DMS 273 treated with DMSO at 0.1 percent for 48 hours (cell line): ENCODE measurements at places on chromosomes 6 and 20.

DNA sequence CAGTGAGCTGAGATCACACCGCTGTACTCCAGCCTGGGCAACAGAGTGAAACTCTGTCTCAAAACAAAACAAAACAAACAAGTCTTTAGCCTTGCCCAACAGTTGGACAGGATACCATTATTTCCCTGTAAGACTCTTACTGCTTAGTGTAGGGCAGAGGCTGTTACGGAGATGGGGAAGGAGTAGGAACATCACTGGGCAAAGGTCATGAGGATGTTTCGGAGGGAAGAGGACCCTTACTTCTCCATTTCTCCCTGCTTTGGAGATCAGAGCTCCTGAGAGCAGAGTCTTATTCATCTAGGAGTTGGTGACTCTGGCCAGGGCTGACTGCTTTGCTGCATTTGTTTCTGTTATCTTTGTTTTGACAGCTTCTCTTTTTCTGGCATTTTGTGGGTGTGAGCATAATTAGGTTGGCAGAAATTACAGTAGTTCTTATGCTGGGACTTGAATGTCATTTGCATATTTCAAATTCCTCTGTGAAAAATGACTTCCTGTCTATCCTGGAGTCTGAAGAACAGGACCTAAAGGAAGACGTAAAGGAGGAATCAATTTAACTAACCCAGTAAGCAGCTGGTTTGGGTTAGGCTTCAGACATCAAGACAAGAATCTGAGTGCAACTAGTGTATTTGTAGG lies 89.0 kb downstream of the CDS2 start:
- DNase-seq = no peak

- no peak for DNase-seq
Measured at GRCh38 chr6:106788761-106789160, 159.4 kb downstream of the QRSL1 start.

DNA sequence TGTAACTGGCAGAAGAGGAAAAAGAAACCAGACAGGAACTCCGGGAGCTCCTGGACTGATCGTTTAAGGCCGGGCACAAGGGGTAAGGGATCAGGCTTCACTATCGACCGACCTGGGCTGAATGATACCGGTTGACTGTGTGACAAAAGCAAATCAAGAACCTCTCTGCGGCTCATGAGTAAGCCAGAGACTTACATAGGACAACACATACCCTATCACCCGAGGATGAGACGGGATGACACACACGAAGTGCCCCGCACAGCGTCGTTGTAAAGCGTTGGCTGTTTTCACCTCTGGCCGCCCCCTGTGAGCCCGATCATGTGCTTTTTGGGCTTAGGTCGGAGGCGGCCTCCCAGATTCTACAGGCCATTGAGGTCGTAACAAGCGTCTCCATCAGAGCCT lies 695 bp upstream of the TGIF2 start:
- DNase-seq = no peak

- no peak for DNase-seq
Measured at GRCh38 chr20:25148181-25148981, 47.1 kb upstream of the ENTPD6 start.

GRCh38 chr20:41135187-41135887 lies 2.0 kb upstream of the PLCG1 start:
- DNase-seq = no peak

GRCh38 chr20:2455771-2456497 lies 14.7 kb downstream of the SNRPB start:
- no peak for DNase-seq

- no peak for DNase-seq
Measured at GRCh38 chr6:36116943-36117342, 13.4 kb upstream of the MAPK13 start.

DNA sequence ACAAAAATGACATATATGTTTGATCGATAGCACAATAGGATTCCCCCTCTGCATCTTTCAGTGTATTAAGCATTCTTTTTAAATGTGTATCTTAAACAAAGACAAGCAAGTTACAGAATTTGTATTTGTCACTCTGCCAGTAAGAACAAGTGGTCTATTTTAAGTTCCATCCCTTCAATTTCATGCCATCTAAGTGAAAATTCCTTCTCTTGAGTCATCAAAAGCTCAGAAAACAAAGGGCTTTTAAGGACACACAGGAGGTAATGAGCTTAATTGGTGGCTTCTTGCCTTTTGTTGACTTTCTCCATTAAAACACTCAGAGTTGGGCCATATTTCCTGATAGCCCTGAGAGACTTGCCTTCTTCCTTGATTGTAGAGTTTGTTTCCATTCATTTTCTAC lies 547.8 kb downstream of the TENT5A start:
- no peak for DNase-seq

DNA sequence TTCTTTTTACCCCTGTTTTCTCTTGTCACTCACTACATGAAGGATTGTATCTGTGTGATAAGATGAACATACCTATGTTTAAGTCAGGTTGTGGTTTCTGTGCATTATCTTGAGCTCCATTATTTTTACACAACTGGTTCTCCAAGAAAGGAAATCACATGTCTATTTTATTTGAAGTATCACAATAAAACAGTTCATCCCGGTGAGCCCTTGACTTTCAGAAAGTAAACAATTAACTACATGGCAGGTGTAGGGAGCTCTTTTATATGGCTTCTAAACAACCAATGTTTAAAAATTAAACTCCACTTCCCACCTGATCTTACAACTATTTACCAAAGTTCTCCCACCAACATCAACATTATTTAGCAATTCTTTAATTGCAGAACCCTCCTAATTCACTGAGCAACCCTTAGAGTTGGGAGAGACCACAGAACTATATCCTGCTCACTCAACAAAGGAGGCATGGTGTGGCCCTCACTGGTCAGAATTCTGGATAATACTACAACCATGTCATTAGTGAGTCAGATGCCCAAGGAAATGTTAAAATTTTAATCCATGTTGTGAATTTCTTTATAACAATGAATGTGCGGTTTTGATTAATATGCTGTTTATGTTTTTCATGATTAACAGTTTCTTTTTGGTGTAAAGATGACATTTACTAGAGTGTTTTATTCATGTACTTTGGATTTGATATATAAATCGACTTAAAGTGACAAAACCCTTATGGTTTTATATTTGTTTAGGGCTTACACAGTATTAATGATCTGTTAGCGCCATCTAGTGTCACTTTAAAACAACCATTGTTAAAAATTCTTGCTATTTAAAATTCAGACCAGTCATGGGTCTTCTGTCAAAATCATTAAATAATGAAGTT lies 50.0 kb upstream of the SCGN start:
- peak; percentile 9 for DNase-seq

GRCh38 chr6:128276311-128276710 lies 244.1 kb downstream of the PTPRK start:
- DNase-seq = no peak

GRCh38 chr20:23870461-23870860 lies 9.1 kb downstream of the CST5 start:
- DNase-seq = no peak

- no peak for DNase-seq
Measured at GRCh38 chr6:84269947-84270733, 42.7 kb upstream of the CEP162 start.

DNA sequence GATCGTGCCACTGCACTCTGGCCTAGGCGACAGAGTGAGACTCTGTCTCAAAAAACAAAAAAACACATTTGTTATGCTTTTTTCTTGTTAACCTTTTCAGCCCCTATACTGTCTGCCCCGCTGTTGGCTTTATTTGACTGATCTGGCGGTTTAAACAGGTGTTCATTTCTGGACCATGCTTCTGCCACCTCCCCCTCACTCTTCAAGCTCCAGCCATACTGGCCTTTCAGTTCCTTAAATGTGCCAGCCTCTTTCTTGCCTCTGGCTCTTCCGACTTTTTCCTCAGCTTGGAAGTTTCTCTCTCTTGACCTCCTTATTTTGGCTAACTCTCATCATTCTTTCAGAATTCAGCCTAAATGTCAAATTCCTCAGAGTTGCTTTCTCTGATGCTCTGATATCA lies 35.2 kb upstream of the TXLNB start:
- DNase-seq = no peak

DNA sequence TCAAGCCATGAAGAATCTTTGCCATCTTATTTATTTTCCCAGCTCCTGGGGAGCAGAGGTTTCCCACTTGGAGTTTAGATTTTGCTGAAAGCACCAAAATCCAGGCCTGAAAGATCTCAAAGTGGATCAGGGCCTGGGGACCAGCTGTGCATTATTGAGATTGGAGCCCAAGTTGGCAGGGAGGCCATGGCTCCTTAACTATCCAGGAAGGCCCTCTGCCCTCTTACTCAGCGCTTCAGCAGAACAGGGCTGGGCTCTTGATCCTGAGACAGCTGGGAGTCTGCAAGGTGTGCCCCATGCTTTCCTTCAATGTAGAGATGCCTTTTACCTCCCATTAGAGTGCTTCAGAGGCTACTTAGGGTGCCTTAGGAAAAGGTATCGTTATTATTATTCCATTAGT lies 24.6 kb downstream of the FOXO3 start:
- DNase-seq = no peak

- no peak for DNase-seq
Measured at GRCh38 chr6:148530394-148530953, 187.8 kb downstream of the SASH1 start.

DNA sequence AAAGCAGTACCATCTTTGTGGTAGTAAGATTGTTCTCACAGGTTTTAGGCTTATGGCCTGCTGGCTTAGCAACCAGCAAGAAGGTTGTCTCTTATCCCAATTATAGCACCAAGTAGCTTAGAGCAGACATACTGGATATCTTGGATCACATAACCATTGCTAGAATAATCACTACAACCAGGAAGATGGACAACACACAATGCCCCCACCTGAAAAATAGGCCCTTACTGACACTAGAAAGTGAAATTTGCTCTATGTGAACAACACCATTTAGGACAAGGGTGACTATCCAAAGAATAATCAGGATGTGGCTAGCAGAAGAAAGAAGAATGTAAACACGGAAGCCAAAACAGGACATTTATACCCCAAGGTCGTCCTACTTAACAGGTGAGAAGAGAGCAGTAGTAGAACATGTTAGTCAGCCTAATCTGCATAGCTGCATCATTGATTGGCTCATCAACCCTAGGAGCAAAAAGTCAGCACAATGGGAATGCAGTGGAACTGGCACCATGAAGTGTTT lies 172.7 kb upstream of the MARCKS start:
- no peak for DNase-seq

GRCh38 chr6:44740566-44741120 lies 353.1 kb downstream of the CDC5L start:
- DNase-seq = no peak

GRCh38 chr20:55153001-55153645 lies 677.7 kb downstream of the DOK5 start:
- no peak for DNase-seq

- DNase-seq = no peak
Measured at GRCh38 chr20:1890469-1891262, 4.5 kb upstream of the SIRPA start.

DNA sequence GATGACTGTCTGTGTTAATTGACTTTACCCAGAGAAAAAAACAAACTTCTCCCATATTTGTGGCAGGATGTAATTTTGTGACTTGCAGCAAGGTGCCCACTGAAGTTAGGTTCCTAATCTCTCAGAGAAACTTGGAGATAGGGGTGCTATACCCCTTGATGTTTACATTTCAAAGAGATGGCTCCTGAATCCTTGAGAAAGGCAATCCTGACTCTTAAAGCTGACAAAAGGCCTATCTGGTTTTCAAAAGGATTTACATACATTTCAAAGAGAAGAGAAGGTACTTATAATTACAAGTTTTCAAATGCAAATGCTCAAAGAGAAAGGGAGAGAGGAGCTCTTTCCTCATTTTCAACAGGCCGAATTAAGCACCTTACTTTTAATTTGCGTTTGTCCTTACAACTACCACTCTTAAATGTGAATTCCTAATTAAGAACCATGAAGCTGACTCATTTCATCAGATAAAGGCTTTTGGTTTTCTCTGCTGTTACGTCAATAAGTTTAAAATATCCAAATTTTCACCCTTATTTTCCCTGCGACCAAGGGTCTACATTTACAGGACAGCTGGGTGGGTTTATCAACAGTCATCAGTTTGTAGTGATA lies 711.8 kb upstream of the MAP3K7 start:
- no peak for DNase-seq

- no peak for DNase-seq
Measured at GRCh38 chr6:145025488-145025887, 709.8 kb downstream of the EPM2A start.

- DNase-seq = no peak
Measured at GRCh38 chr20:44010162-44010704, 95.6 kb downstream of the TOX2 start.

DNA sequence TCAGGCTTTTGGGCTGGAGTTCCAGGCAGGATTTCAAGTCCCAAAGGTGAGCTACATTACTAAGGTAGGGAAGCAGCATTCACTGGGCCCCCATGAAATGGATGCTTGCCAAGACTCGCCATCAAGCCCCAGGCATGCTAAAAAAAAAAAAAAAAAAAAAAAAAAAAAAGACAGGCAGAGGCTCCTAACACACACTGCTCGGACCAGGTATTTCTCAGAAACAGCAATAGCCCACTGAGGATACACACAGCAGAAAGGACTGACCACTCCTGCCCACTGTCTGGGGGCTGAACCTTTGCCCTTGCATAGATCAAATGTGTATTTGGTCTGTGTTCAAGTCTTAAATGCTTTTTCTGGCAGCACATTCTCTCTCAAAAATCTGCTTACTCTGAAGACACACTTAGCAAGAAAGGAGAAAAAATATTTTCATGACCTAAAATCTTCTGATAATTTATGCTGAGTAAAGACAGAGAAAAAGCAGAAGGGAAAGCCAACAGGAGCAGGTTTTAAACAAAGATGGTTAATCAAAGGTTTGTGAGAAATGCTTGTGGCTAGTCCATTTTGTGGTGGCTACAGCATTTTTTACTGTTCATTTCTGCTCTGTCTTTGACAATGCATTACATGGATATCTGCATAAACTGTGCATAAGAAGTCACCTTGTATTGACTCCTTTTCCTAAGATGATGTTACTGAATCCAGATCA lies 37.9 kb upstream of the BEND6 start:
- DNase-seq = no peak

GRCh38 chr20:58485393-58485792 lies 29.8 kb downstream of the APCDD1L start:
- DNase-seq = no peak

- DNase-seq = no peak
Measured at GRCh38 chr20:16553101-16553500, 20.1 kb downstream of the KIF16B start.

GRCh38 chr20:58852543-58853271 lies at the start of gene GNAS:
Gene GNAS (plus strand): TSS chr20:58852716.
- DNase-seq = no peak
